CD8-positive, alpha-beta memory T cell (primary cell): ENCODE measurements at places on chromosomes 11 and 22. TPM values are rescaled to one million over a fixed set of nuclear protein-coding genes. Genes with fewer than 3 reads are reported as not detected.

Gene MUC6
- total RNA-seq: not detected

Gene TYR
- not detected for total RNA-seq

Gene CABP4
- total RNA-seq: 0.33 TPM

Gene MOV10L1
- total RNA-seq: not detected

Gene RIBC2
- total RNA-seq: 10.4 TPM

Gene OR8G1
- total RNA-seq: not detected

Gene TP53AIP1
- not detected for total RNA-seq

Gene MLC1
- total RNA-seq: 0.35 TPM

DNA sequence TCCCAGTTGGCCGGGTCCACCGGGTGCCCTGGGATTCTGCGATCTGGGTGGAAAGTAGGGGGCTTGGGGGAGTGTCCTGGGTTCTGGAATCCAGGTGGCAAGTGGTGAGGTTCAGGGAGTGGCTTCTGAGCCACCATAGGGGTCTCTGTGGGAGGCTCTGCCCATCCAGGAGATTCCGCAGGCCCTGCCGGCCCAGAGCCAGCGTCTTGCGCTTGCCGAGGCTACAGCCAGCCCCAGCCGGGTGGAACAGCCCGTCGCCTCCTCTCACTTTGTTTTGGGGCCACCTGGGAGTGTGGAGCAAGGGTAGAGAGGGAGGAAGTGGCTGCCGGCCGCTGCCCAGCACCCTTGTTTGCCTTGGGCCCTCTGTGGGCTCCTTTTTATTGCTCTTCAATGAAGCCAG lies 60.6 kb upstream of the PPP6R3 start:
- no peak for DNase-seq
- H3K27me3 ChIP-seq: no peaks in the 10 kb centered on the region
- no peak overlapping the region for H3K4me3 ChIP-seq
- H3K27ac ChIP-seq: no peak overlapping the region
- no peaks in the 10 kb centered on the region for H3K36me3 ChIP-seq
- H3K4me1 ChIP-seq: no peaks in the 10 kb centered on the region

GRCh38 chr11:100220801-100221200 lies 466.3 kb upstream of the ARHGAP42 start:
- DNase-seq: no peak
- H3K27me3 ChIP-seq: no peaks in the 10 kb centered on the region
- H3K36me3 ChIP-seq: no peaks in the 10 kb centered on the region
- no peaks in the 10 kb centered on the region for H3K4me1 ChIP-seq
- no peak overlapping the region for H3K4me3 ChIP-seq

- no peaks in the 10 kb centered on the region for H3K36me3 ChIP-seq
- DNase-seq: peak; percentile 69
- peaks cover 87% of the 10 kb centered on the region for H3K4me1 ChIP-seq
- peak overlapping the region; percentile 42 for H3K4me3 ChIP-seq
- H3K27me3 ChIP-seq: no peaks in the 10 kb centered on the region
Observed at GRCh38 chr11:48055292-48056132, 75.2 kb downstream of the PTPRJ start.

DNA sequence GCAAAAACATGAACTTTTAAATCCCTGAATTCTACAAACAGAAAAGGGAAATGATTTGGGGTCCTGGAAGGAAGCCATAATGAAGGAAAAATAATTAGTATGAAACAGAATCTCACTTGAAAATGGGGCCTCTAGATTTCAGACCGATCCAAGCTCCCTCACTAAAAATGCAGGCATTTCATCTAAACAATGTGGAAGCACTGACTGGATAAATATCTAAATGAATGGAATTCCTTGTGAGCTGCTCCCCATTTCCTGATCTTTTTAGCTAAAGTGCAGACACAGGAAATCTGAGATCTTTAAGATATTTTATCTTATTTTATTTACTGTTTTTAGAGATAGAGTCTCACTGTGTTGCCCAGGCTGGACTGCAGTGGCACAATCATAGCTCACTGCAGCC lies 1255.8 kb downstream of the LRRC4C start:
- DNase-seq: no peak
- no peaks in the 10 kb centered on the region for H3K4me1 ChIP-seq
- H3K27me3 ChIP-seq: no peaks in the 10 kb centered on the region

- H3K27ac ChIP-seq: no peak overlapping the region
- peaks cover 24% of the 10 kb centered on the region for H3K4me1 ChIP-seq
- no peak for DNase-seq
- peak overlapping the region; percentile 97 for H3K4me3 ChIP-seq
- no peaks in the 10 kb centered on the region for H3K36me3 ChIP-seq
Observed at GRCh38 chr11:7514099-7514591, 346 bp downstream of the PPFIBP2 start.

- no peaks in the 10 kb centered on the region for H3K36me3 ChIP-seq
- H3K4me1 ChIP-seq: no peaks in the 10 kb centered on the region
- no peak overlapping the region for H3K4me3 ChIP-seq
- no peak overlapping the region for H3K27ac ChIP-seq
- no peaks in the 10 kb centered on the region for H3K27me3 ChIP-seq
Observed at GRCh38 chr11:80843266-80843974, 1402.6 kb upstream of the TENM4 start.

DNA sequence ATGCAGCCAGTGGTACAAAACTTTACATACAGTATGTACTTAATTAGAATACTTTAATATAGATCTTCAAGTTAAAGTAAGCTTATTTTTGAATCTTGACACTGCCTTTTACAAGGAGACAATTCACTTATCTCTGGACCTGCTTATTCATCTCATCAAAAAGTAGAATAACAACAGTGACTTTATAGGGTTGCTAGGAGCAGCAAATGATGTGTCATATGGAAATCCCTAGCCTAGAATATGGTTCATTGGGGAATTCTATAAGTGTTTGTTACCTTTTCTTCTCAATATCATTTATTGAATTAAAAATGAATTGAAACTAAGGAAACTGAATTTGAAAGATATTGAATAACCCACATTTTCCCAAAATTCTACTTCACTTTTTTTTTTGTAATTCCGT lies 45.0 kb upstream of the FIBIN start:
- no peaks in the 10 kb centered on the region for H3K27me3 ChIP-seq
- no peak overlapping the region for H3K4me3 ChIP-seq
- H3K27ac ChIP-seq: no peak overlapping the region

- H3K4me1 ChIP-seq: no peaks in the 10 kb centered on the region
- no peak for DNase-seq
- H3K27me3 ChIP-seq: no peaks in the 10 kb centered on the region
- H3K4me3 ChIP-seq: no peak overlapping the region
Observed at GRCh38 chr11:108752297-108752751, 87.5 kb downstream of the DDX10 start.

GRCh38 chr11:74412321-74412720 lies 14.1 kb upstream of the PGM2L1 start:
- DNase-seq: no peak
- H3K27ac ChIP-seq: no peak overlapping the region
- H3K4me1 ChIP-seq: peaks cover 1% of the 10 kb centered on the region
- H3K27me3 ChIP-seq: no peaks in the 10 kb centered on the region
- H3K36me3 ChIP-seq: no peaks in the 10 kb centered on the region

DNA sequence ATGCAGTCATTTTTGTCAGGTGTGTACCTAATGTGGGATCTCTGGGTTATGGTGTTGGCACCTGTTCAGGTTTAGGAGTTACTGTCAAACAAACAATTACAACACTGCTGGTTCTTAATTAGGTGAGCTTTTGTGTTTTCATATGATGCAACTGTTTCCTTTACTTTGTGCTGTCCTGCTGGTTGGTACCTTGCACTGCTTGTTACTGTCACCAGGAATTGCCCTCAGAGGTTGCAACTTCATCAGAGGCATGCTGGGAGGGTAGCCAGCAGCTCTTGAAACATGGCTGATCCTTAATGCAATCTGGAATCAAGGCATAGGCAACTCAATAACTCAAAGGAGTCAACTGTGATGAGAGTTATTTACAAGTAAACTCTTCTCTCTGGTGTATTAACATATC lies 400.3 kb downstream of the MIAT start:
- H3K4me1 ChIP-seq: no peaks in the 10 kb centered on the region
- DNase-seq: no peak
- H3K27me3 ChIP-seq: no peaks in the 10 kb centered on the region
- no peaks in the 10 kb centered on the region for H3K36me3 ChIP-seq

- H3K4me3 ChIP-seq: no peak overlapping the region
- peak; percentile 20 for DNase-seq
- H3K36me3 ChIP-seq: no peaks in the 10 kb centered on the region
- no peaks in the 10 kb centered on the region for H3K27me3 ChIP-seq
- peaks cover 18% of the 10 kb centered on the region for H3K4me1 ChIP-seq
Observed at GRCh38 chr22:17258015-17258787, 39.0 kb upstream of the ADA2 start.
